ENCODE measurements at places on chromosomes 4 and X.

DNA sequence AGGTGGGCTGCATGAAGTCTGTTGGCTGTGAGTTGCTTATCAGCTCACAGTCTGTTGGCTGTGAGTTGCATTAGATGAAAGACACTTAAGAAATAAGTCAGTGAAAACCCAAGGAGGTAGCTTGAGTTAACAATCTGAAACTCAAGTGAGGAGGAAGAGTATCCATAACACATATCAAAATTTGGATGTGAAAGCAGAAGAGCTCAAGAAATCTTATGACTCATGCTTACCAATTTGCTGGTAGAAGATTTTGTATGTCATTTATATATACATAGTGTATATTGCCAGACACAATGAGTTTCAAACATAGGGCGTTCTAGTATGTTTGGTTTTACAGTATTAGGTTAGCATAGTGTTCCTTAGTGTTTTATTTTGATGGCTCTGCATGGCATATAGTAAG lies 107.4 kb downstream of the DDIT4L start:
- DNase-seq: no peak

GRCh38 chr4:80409809-80410208 lies 74.3 kb downstream of the CFAP299 start:
- no peak for DNase-seq

- DNase-seq: no peak
Measured at GRCh38 chr4:123465416-123465815, 68.8 kb downstream of the SPRY1 start.

- no peak for DNase-seq
Measured at GRCh38 chr4:158422546-158422945, 99.1 kb upstream of the RXFP1 start.

GRCh38 chr4:158254292-158254691 lies 44.0 kb downstream of the TMEM144 start:
- DNase-seq: no peak

DNA sequence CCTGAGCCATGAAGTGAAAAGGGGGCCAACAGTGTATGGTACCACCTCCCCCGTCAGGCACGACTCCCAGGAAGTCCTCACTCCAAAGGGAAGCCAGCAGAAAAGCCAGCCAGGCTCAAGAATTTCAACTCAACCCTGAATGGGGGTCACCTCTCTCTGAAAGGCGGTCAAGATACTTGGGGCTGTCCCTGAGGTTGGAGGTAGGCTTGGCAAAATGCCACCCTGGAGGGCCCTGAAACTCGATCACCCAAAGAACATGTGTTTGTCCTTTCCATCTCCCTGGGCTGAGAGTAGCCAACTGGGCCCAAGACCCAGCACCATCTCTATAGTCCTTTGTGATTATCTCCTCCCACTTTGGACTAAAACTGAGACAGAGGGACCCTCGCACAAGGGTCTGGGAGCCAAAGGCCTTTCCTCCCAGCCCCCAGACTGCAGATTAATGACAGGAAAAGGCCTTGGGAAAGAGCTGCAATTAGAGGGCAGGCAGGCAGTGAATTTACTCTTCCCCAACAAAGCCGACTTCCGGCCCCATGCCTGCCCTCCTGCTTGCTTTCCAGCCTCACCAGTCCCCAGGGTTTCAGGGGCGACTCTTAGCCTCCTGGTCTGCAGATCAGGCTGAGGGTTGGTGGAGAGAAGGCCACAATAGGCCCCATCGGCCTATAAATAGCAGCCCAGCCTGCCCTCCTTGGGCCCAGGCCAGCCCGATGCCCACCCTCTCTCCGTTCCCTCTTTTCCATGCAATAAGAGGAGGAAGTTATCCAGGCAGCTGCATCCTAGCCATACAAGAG lies 5.6 kb downstream of the SASH3 start:
- DNase-seq: no peak

- DNase-seq: no peak
Measured at GRCh38 chr4:163295138-163295537, 37.3 kb downstream of the NPY1R start.

Measured in stimulated activated CD8-positive, alpha-beta memory T cell treated with anti-CD3 and anti-CD28 coated beads, Interleukin-7, amount 100 ng/mL, for 24 hours (primary cell).